ENCODE measurements at places on chromosomes 1 and 21.

DNA sequence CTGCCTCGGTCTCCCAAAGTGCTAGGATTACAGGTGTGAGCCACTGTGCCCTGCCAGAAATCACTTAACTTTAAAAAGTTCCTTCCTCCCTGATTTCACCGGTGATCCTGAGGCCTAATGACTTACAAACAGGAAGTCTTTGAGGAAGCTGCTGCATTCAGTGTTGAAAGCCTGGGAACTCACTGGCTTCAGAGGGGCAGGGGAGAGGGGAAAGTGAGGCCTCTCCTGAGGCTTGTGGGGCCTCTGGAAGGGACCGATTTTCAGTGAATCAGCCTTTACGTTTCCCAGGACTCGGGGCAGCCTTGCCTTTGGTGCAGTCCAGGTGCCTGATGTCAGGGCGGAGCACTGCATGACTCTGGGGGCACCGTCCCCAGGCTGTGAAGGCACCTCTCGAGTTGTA, 30.1 kb upstream of the ARHGEF10L start:
- DNase-seq, result peak; percentile 1

- DNase-seq, result no peak
These were observed 174.6 kb downstream of the GPATCH2 start for GRCh38 chr1:217456261-217456660.

DNA sequence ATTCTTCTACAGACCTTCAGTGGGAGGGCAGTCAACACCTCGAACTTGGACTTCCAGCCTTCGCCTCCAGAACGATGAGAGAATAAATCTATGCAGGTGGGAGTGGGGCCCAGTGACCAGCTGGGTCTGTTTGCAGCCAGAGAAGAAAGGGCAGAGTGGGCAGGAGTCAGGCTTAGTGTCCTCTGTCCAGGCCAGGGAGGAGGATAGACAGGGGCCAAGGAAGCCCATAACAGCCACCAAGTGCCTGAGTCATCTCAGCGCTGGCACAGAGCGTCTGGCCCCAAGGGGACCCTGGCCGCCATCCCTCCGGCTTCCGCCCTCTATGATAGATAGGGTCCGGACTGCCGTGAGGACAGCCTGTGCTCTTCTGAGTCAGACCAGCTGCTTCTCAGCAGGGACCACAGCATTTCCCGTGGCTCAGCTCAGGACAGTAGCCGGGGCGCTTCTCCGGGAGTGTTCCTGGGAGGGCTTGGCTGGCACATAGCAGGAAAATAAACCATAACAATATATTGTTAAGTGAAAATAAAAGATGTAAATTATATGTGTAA, 133.1 kb upstream of the C1orf174 start:
- no peak for DNase-seq

DNA sequence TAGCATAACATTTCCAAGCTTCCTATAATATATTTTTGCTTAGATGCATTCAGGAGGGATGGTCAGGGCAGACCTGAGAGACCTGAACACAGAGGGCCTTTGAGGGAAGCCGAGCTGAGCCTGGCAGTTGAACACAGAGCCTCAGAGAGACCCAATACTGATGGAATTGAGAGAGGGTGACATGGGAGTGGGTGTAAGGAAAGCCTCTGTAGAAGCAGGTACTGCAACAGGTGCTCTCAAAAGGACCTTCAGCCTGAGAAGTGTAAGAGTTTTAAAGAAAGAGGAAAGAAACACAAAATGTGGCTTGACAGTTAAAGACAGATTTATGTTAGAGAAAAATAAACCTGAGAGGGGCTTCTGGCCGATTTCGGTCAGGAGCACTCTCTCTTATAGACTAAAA, 73.9 kb upstream of the PGBD5 start:
- DNase-seq, result no peak

- no peak for DNase-seq
These were observed 43.1 kb downstream of the ZMYM1 start for GRCh38 chr1:35122311-35122710.

DNA sequence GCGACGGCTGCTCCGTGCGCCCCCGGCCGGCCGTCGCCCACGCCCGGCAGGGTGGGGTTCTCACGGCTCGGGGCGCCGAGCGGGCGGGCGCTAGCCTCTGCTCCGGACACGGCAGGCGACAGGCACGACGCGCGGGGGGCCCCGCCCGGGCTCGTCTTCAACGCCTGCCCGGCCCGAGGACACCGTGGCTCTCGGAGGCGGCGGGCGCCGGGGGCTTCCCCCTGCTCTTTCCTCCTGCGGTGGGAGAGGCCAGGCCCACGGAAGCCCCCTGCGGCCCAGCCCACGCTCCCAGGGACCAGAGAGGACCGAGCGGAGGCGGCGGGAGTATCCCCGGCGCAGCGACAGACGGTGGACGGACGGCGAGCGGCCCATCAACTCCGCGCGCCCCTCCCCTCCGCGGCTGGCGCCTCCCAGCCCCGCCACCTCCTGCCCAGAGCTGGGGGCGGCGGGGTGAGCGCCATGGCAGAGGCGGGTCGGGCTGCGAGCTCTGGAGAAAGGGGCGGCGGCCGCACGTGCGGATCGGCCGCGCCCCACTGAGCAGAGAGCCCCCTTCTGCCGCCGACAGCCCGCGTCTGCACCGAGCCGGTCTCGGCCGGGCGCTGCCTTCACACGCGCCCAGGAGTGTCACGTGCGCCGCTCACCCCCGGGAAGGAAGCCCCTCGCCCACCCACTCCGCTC, at the start of the genes SHE and TDRD10:
Gene SHE (minus strand): TSS at position 347 of the 678 bp plus-strand sequence. CDS start 386 bp downstream, outside the sequence.
Gene TDRD10 (plus strand): TSS at position 154 of the 678 bp plus-strand sequence. CDS start 4,685 bp downstream, outside the sequence.
- DNase-seq, result peak; percentile 13

DNA sequence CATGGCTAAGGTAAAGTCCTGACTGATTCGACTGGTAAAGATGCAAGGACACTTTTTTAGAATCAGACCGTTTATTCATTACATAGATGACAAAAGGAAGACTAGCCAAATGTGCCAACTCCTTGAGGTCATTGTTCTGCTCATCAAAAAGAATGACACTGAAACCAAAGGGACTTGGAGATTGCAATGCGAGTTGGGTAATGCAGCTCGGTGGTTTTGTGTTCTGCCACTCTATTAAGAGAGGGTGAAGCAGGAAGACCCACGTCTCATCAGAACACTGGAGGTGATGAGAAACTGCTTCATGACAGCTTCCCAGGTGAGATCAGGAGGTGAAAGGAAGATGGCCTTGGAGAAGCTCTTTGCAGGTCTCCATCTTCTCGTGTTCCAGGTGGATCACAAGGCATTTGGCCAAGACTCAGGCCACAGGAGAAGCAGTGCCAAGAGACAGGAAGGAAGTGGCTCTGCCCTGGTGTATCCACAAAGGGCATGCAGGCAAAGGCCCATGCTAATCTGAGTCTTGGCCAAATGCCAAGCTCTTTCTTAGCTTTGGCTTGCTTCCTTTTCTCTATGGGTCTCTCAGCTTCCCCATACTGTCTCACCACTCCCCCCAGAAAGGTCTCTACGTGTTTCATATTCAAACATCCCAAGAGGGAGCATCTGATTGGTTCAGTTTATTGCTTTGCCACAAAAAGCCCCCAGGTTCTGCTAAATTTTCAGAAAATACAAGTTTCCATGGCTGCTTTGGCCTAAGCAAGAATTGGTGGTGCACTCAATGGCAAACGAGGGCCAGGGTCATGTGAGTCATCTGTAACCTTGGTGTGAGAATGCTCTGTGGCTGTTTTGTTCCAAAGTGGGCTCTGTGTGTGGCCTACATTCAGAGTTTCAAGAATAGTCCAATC, 5.7 kb upstream of the CCT8 start:
- peak; percentile 60 for DNase-seq

GRCh38 chr21:34984356-34985058, 64.6 kb downstream of the RUNX1 start:
- no peak for DNase-seq

GRCh38 chr1:50108497-50109059, at the start of gene ELAVL4:
Gene ELAVL4, plus strand, starts transcription at chr1:50108920. Its CDS starts 270 bp downstream, at chr1:50109190.
- peak; percentile 18 for DNase-seq

DNA sequence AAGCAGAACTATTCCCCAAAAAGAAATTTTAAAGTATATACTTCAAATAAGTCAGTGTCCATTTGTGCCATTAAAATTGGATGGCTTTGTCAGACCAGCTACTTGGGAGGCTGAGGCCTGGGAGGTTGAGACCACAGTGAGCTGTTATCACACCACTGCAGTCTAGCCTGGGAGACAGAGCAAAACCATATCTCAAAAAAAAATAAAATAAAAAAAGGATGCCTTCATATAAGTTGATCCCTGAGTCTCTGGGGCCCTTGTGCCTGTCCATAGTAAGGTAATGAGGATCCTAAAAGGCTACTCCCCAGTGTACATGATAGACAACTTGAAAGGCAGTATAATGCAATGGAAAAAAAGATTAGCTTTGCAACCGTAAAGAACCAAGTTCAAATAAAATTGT, 81.2 kb upstream of the BARHL2 start:
- DNase-seq, result no peak

DNA sequence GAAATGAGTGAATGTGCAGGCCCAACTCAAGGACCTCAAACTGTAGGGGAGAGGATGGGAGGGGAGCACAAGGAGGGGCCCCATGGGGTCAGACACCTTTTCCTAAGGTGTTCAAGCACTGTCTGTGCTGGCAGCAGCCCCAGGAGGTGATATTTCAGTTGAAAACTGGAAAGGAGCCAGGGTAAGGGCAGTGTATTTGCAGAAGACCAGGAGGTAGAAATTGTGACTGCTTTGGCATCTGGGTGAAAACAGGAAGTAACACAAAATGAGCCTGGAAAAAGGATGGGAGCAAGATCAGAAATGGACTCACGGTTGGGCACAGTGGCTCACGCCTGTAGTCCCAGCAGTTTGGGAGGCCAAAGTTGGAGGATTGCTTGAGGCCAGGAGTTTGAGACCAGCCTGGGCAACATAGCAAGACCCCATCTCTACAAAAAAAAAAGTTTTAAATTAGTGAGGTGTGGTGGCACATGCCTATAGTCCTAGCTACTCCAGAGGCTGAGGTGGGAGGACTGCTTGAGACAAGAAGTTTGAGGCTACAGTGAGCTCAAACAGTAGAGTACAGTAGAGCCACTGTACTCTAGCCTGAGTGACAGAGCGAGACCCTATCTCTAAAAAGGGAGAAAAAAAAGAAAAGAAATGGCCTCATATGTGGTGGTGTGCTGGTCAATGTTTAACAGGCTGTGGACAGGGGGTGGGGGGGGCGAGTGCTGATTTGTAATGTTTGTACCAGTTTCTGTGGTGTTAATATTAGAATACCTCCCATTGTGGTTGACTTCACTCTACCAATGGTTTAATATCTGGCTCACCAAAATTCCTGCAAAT, 76.2 kb upstream of the ANGPTL1 start:
- DNase-seq, result no peak

GRCh38 chr1:173257805-173258204, 50.7 kb upstream of the TNFSF4 start:
- no peak for DNase-seq

GRCh38 chr1:45122724-45123123, 83.7 kb downstream of the ZSWIM5 start:
- DNase-seq, result no peak

DNA sequence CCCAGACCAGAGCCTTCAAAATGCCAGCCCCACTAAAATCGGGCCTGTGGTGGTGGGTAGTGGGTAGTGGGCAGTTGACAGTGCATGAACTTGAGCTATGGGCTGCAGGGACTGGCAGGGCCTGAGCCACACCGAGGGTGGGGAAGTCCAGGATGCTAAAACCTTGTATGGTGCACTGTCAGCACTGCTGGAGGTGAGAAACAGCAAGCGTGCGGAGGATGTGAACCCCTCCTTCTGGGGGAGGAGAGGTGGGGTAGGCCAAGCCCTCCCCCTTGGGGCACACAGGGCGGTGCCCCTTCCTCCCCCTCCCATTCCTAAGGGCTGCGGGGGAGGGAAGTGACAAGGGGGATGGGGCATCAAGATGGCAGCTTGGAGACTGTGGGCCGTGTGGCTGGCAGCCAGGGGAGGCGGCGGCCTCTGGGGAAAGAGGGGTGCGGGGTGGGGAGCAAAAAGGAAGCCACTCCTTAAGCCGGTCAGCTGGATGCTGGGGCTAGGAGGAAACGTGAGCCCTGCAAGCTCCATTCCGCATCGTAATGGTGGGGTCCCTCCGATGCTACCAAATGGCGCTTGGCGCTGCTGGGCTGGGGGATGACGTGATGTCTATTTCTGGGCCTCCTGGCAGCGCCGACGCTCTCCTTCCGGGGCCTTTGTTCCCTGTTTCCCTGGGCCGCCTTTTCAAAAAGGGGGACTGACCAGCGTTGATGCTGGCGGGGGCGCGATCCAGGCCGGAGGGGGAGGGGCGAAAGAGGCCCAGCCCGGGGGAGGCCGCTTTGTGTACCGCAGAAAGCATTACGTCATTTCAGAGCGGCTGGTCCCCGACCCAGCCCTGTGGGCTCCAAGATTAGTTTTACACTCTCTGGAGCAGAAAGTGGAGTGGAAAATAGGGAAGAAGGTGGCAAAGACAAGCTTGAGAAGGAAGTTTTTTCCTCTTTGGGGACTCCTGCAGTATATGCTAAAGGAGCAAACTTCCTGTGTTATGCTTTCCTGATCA, 809 bp downstream of the SYT11 start:
- DNase-seq, result peak; percentile 81

- DNase-seq, result no peak
These were observed 42.5 kb upstream of the NEXN start for GRCh38 chr1:77845951-77846350.

GRCh38 chr1:183019860-183020259, 3.4 kb upstream of the LAMC1 start:
- DNase-seq, result no peak

DNA sequence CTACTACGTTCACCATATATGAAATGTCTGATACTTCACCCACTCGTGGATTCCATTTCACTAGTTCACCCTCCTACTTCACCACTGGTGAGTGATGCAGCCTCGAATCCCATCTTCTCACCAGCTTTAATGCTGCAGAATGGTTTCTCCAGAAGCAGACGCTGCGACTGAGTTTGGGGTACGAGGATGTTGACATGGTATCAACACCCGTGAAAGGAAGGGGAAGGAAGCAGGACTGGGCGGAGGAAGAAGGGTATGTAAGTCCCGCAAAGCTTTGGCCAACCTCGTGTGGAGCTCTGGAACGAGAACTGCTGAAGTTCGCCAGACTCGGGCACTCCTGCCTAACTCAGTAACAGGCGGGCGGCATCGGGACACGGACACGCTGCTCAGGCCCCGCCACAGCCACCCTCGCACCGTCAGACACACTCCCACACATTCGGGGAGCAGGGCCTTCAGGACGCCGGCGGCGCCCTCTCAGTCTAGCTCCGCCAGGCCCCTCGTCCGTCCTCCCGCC, 833 bp upstream of the DIP2A start:
- DNase-seq, result no peak

GRCh38 chr1:39104158-39105060, 78.3 kb downstream of the NDUFS5 start:
- DNase-seq, result no peak
